ENCODE measurements at places on chromosomes 11 and 22. TPM values are rescaled to one million over a fixed set of nuclear protein-coding genes. Genes with fewer than 3 reads are reported as not detected.
A peak's percentile ranks its signal among the peaks of the same experiment; 100 is the strongest.

SLC22A8 gene
- total RNA-seq = 0.72 TPM

DNA sequence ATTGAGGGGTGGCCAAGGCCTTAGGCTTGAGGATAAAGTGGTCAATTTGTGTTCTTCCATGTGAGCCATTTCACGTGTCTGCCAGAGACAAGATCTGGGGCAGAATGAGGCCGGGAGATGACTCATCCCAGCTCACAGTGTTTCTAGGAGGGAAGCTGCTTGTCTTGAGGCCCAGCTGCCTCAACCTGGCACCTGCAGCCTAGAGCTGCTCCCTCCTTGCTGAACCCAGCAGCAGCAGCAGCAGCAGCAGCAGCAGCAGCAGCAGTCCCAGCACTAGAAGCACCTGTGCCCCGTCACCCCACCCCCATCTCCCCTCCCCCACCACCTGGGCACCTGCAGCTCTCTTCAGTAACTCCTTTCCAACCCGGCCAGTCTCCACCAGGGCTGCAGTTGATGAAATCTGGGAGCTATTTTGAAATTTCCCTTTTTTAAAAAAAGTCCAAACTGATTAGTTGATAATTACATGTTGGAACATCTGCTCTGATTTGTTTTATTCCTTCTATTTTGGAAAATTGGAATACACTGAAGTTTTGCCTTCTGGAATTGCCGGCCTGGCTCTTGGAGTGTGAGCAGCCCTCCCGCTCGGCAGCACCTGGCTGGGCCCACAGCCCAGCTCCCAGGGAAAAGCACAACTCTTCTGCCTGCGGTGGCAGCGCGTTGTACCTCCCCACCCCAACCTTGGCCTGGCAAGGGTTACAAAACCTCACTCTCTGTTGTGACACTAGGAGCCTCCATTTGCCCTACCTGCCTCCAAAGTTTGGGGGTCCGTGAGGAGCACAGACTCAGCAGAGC is 143.5 kb downstream of the NXPE2 start:
- DNase-seq = peak; percentile 77

MS4A12 gene
- not detected for total RNA-seq

TMEM126A gene
- 20.2 TPM for total RNA-seq

MYBPC3 gene
- total RNA-seq = 1.2 TPM

OR4A16 gene
- 4.8 TPM for total RNA-seq

DRD2 gene
- total RNA-seq = 3.4 TPM

Data from umbilical cord (tissue), 2 donors.